ENCODE measurements at places on chromosomes 12 and 14. TPM values are rescaled to one million over a fixed set of nuclear protein-coding genes. Genes with fewer than 3 reads are reported as not detected.
A peak's percentile ranks its signal among the peaks of the same experiment; 100 is the strongest.

GRCh38 chr12:132326646-132327045 is 2.7 kb downstream of the GALNT9 start:
- DNase-seq, result no peak

DNA sequence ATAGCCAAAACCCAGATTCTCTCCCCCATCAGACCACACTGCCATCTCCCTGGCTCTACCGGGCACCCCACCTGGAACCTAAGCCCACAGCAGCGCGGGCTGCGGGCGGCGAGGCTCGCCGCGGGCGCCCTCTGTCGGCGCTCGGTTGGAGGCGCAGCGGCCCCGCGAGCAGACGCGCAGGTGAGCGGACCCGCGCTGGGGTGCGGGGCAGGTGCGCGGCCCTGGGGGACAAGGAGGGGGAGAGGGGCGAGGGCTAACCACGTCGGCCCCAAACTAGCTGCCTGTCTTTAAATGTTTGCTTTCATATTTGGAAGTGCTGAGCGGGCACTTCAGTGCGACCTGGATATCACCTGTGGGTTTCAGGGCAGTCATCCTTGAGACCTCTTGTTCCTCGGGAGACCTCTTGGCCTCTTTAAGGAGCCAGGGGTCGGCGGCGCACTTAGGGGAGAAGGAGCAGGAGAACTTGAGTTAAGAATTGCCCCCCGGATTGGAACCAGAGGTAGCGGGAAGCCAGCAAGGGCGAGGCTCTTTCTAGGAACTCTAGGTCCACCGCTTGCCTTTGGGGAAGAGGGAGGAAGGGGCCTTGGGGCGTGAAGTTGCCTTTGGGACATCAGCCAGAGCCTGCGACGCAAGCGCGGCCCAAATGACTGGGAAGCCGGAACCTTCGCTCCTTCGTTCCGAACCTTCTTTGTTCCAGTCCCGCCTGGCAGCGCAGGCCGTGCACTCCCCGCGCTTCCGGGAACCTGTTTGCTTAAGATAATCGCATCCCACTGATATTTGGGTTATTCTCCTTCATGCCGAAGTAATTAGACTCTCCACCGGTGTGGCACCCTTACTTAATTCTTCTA is 78.7 kb downstream of the NEDD1 start:
- peak; percentile 13 for DNase-seq

- DNase-seq, result no peak
These were observed 94.4 kb downstream of the DICER1 start for GRCh38 chr14:95062946-95063345.

DNA sequence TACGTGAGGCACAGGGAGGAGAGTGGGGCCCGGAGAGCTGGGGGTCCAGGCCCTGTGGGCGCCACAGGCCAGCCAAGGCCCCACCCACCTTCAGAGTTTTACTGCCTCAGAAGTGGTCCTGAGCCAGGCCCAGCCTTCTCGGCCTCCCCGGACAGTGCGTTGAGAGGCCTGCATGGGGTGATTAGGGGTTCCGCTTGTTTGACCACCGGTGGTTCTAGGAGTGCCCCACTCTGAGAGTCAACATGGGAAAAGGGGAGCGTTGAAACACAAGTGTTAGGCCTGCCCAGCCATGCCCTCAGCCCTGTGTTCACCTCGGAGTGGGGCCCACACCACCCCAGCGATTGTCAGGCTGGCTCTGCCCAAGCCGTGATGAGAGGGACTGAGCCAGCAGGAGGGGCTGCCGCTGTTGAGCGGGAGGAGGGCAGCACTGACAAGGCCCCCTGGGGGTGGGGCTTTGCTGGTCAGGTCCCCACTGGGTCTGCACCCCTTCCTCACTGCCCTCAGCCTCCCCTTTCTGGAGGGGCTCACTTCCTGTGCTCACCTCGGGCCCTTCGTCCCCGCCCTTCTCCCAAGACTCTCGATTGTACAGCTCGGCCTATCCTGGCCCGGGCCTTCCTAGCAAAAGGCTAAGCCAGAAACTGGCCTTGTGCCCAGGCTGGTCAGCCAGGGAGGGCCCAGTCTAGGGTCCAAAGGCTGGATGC is 4.8 kb downstream of the CKB start:
- DNase-seq, result no peak

Gene LTBP2
- total RNA-seq, result 1.5 TPM

Gene HAL
- 2.4 TPM for total RNA-seq

All from T-cell (primary cell).